Stimulated activated CD8-positive, alpha-beta memory T cell treated with anti-CD3 and anti-CD28 coated beads, Interleukin-4, amount 100 ng/mL, for 4 hours (primary cell): ENCODE measurements at places on chromosomes 7 and 10.

DNA sequence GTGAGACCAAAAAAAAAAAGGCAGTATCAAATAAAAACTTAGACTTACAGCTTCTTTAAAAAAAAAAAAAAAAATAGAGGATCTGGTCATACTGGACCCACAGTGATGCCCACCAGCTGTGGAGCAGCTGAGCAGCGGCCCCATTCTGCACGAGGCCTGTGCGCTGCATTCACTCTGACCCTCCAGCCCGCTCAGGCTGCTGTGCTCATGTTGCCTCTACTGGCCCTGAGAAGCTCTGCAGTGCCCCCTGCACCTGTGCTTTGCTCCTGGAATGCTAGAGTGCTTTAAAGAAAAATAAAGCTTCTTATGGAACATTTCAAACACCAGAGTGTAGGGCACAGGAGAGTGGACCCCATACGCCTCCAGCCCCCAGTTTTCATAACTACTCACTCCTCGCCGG is 33.2 kb downstream of the TMEM120A start:
- DNase-seq: no peak

GRCh38 chr10:87659571-87660483 is at the start of gene PAPSS2:
PAPSS2 (plus strand) TSS chr10:87659878; CDS start chr10:87659982, 104 bp downstream.
- no peak for DNase-seq

DNA sequence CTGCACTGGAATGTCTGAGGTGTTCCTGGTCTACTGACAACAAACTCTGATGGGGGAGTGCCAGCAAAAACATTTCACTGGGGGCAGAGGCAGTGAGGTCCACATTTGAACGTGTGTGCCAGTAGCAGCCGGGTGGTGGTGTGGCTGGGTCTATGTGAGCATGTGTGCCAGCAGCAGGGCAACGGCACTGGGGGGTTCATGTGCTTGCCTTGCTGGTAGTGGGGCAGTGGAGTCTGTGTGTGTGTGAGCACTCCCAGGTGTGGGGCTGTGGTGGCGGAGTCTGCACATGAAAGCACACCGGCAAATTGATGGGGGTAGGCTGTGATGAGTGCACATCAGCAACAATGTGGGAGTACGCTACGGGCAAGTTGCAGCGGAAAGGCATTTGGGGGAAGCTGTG is 49.4 kb upstream of the SORCS1 start:
- no peak for DNase-seq

DNA sequence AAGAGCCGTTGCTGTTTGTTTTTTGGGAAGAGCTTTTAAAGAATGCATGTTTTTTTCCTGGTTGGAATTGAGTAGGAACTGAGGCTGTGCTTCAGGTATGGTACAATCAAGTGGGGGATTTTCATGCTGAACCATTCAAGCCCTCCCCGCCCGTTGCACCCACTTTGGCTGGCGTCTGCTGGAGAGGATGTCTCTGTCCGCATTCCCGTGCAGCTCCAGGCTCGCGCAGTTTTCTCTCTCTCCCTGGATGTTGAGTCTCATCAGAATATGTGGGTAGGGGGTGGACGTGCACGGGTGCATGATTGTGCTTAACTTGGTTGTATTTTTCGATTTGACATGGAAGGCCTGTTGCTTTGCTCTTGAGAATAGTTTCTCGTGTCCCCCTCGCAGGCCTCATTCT is 31.6 kb downstream of the PFKFB3 start:
- DNase-seq: no peak
